ENCODE measurements at places on chromosomes 12 and 14.

- no peak for DNase-seq
These were observed 1.3 kb downstream of the ATP2A2 start for GRCh38 chr12:110282300-110282860.

- DNase-seq, result no peak
These were observed 313.0 kb upstream of the RTL1 start for GRCh38 chr14:101216366-101217079.

DNA sequence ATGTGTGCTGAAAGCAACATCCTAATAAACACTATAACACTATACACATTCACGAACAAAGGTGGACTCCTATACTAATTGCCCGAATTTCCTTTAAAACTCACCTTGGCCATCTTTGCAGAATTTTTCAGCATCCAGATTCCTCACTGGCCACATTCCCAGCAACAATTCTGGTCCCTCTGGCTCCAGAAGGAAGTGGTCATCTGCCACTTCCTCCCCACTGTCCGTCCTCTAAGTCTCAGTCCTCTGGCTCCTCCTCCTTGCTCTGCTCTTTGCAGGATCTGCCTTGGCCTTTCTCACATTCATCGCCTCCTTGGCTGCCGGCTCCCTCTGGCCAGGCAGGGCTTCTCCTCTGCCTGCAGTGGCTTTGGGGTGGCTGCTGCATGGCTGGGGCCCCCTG lies 426.0 kb downstream of the FUT8 start:
- DNase-seq, result no peak

GRCh38 chr14:92341791-92342190 lies 18.8 kb downstream of the SLC24A4 start:
- no peak for DNase-seq

- DNase-seq, result no peak
These were observed 34.9 kb downstream of the RAB35 start for GRCh38 chr12:120081641-120082040.

DNA sequence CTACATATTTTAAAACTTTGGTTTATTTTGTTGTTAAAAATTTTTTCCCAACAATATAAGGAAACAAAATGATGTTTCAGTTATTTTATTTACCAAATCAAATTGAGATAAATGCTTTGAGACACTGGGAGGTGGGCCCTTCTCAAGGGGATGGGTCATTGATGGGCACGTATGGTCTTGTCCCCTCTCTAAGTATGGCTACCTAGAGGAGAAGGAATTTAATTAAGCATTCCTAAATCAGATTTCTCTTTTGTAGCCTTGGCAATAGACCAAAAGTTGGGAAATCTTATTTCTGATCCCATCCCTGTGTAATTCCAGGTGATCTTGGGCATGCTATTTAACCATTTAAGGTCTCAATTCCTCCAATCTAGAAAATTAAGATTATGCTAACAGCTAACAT lies 79.0 kb downstream of the SCN8A start:
- no peak for DNase-seq

- no peak for DNase-seq
These were observed 553 bp upstream of the DAZAP2 start for GRCh38 chr12:51238037-51238509.

- no peak for DNase-seq
These were observed 318.9 kb downstream of the SNAPC1 start for GRCh38 chr14:62081012-62081612.

GRCh38 chr12:57519796-57520052 lies 590 bp downstream of the DDIT3 start:
- DNase-seq, result no peak

DNA sequence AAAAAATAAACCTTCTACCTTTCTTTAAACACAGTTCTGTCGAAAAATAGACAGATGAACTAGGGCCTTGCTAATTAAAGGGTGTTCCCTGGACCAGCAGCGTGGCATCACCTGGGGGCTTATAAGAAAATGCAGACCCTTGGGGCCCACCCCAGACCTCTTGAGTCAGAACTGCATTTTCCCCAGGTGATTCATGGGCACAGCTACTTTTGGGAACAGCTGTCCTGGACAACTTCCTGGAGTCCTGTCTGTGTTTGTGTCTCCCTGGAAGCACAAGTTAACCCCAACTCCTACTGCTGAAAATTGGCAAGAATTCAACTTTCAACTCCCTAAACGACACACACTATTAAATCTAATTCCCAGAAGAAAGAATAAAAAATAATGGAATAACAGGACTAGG lies 17.8 kb downstream of the FBLN5 start:
- DNase-seq, result no peak

GRCh38 chr14:102726191-102726949 lies 50.9 kb upstream of the TRAF3 start:
- peak; percentile 21 for DNase-seq

GRCh38 chr12:50188241-50188781 lies 21.1 kb upstream of the CERS5 start:
- DNase-seq, result no peak

- no peak for DNase-seq
These were observed 17.6 kb upstream of the NR4A1 start for GRCh38 chr12:52033446-52034140.

DNA sequence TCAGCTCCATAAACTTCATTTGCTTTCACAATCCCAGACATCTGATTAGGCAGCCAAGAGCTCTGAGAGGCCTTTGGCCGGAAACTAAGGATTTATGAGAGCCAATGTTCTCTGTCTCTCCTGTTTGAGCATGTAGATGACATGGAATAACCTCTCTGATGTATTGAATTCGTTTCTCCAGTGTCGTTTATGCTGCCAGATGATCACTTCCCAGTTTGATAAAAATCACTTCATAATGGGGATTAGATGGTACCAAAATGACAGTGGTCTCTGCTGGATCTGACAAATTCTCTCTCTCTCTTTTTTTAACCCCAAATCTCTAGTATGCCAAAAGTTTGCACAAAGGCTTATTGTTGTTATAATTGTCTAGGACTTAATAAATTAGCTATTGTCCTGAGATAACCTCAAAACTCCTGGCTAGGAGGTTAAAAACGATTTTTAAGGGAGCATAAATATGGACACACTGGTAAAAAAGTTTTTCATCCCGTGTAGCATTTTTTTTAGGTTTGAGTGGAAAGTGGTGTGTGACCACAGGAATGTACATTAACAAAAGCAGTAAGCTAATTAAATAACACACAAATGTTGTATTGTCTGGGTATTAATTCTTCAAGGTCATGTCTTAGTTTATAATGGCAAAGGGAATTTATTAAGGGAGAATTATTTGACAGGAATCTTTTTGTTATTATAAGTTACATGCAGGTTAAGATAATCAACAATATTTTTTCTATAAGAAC lies 82.6 kb upstream of the USP44 start:
- DNase-seq, result no peak

DNA sequence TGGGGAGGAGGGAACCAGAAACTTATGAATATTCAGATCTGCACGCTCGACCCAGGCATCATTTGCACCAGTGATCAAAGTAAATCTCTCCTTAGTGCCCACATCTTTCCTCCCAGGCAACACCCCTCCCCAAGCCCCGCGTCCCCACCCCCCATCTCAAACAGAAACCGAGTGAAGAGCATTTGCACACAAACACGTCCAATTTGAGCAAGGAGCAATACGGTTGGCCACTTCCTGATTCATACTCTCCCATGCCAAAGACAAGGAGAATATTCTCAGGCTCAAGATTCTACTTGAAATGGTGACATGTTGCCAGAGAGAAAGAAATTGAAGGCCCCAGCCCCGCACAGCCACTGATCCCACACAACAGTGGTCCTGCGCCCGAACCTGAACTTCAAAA lies 7.1 kb downstream of the FOXN3 start:
- no peak for DNase-seq

- DNase-seq, result no peak
These were observed 37.0 kb upstream of the FRMD6 start for GRCh38 chr14:51614707-51615106.

- DNase-seq, result no peak
These were observed 19.2 kb upstream of the PPP2R5E start for GRCh38 chr14:63562405-63562804.

- DNase-seq, result no peak
These were observed 268.1 kb downstream of the EGLN3 start for GRCh38 chr14:33682760-33683159.

GRCh38 chr14:68771631-68772030 lies 21.2 kb downstream of the ZFP36L1 start:
- DNase-seq, result no peak

DNA sequence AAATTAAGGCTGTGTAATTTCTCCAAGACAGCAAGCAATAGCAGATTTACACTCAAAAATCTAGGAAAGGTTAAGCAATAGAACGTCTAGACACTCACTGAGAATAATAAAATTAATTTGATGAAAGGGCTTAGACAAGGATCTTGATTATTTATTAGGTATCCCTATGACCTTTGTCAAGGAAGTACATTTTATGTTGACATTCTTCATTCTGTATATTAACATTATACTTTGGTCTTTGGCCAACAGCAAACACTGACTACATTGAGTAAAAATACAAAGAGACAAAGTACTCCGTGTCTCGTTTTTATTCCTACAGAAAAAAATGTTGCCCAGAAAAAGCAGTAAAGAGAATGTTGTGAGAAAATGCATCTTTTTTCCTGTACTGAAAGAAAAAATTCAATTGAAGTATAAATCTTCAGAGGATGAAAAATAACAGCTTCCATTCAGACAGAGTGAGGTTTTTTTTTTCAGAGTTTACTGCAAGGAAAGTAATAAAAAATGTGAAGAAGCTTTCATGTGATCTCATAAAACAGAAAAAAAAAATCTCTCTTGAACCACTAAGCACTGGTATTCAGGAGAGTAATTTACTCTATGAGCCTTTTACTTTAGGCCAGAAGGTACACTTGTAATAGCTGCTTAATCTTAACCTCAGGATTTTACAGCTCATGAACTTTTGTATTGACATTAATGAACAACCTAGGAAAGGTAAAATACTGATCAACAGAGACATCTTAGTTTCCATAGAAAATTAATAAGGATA lies 605.0 kb downstream of the FSCB start:
- no peak for DNase-seq

DNA sequence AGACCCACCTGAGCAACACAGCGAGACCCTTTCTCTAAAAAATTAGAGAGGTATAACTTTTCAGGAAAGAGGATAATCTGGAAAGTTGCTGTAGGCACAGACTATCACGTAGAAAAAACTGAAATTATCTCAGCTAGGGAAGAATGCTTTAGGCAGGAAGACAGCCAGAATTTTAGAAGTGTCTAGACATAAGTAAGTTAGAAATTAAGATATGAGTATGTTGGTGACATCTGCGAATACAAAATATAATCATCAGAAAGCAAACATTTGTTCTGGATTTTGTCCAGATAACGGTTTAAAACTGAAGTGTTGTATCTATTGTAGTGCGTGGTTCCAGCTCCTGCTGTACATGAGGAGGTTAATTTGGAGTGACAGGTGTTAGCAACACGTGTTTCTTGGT lies 123.2 kb downstream of the FBXL14 start:
- no peak for DNase-seq

GRCh38 chr12:94768398-94769046 lies 118.2 kb upstream of the TMCC3 start:
- no peak for DNase-seq

- no peak for DNase-seq
These were observed 13.0 kb upstream of the SNAPC1 start for GRCh38 chr14:61749264-61749663.

DNA sequence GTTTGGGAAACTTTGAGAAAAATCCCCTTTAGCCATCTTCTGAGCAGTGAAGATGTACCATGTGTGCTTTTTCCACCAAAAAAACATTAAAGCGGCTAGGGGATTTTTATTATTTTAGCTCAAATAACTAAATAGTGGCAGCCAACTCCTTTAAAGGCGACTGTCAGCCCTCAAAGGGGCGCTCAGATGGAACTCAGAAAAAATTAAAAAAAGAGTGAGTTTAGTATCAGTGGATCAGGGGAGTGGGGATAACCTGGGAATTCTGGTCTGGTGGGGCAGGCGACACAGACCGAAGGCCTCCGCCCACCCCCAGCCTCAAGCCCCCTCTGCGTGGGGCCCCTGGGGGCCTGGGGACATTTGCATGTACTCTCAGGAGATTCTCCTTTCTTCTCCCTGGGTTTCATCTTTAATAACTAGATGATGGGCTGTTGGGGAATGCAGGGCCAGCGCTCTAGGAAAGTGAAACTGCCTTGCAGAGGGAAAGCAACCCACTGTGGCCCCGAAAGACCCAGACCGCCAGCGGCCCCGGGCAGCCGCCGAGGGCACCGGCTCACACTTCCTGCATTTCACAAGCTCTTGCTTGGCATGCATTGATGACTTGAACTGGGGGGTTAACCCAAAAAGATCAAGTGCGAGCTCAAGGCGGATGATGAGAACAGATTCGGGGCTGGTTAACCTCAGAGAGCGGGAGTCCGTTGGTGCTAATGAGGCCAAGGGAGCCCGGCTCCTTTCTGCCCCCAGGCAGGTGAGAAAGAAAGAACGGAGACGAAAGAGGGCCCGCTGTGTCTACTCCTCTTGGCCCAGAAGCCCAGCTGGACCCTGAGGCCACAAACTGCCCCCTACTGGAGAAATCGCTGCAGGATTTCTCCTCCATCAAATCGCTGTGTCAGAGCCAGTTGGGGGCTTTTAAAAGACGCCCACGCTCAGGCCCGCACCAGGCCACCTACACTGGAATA lies 7.3 kb upstream of the BATF start:
- DNase-seq, result peak; percentile 79

DNA sequence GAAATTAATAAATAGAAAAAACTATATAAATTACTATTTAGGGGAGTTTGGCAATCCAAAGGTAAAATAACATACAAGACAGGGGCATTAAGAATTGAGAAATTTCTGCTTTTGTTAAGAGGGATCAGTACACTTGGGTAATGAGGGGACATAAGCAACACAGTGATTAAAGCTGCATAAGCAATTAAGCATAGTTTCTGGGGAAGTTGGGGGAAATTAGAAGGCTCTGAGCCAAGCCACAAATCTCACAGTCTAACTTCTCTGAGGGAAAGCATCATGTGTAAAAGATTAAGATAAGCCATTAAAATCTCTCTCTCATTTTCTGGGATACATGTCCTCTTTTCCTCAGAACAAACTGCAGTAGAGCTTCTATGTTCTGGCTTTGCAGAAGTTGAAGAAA lies 533.9 kb upstream of the LRFN5 start:
- DNase-seq, result no peak

DNA sequence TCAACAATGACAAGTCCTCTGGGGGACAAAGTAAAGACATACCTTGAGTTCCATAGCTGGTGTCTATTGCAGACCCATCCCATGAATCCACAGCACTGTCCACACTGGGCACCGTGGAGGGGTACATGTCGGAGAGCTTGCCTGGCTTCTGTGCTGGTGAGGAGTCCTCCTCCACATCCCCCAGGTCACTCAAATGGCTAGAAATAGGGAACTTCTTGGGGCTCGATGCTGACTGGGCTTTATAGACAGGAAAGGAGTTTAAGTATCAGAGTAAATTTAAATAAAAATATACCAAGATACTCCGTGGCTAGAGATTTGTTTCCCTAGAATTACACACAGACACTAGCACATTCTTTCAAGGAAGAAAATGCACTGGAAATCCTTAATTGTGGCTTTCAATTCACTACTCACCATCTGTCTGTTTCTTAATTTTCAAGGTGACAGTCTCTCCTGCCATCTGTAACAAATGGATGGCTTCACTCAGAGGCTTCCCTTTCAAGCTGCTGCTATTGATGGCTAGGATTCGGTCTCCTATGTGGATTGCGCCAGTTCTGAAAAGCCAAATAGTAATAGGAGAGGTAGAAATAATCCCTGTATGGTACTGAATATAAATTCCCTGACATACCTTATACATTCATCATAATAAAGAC lies 90.1 kb downstream of the HELB start:
- no peak for DNase-seq

All from activated CD8-positive, alpha-beta memory T cell treated with anti-CD3 and anti-CD28 coated beads for 24 hours (primary cell).